T-helper 2 cell (primary cell): ENCODE measurements at places on chromosomes 16 and 17.

DNA sequence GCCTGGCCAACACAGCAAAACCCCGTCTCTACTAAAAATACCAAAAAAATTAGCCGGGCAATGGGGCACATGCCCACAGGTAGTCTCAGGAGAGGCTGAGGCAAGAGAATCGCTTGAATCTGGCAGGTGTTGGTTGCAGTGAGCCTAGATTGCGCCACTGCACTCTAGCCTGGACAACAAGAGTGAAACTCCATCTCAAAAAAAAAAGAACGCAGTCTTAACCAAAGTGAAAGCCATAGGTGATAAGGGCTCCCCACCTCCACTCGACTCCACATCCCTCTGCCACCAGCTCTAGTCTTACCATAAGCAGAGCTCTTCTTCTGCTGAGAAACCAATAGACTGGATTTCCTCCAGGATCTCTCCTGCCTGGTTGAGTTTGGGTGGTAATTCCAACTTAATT is 266.0 kb downstream of the PHKB start:
- no peak for DNase-seq

- DNase-seq = no peak
Observed at GRCh38 chr17:36726199-36726598, 124.8 kb downstream of the MRM1 start.

DNA sequence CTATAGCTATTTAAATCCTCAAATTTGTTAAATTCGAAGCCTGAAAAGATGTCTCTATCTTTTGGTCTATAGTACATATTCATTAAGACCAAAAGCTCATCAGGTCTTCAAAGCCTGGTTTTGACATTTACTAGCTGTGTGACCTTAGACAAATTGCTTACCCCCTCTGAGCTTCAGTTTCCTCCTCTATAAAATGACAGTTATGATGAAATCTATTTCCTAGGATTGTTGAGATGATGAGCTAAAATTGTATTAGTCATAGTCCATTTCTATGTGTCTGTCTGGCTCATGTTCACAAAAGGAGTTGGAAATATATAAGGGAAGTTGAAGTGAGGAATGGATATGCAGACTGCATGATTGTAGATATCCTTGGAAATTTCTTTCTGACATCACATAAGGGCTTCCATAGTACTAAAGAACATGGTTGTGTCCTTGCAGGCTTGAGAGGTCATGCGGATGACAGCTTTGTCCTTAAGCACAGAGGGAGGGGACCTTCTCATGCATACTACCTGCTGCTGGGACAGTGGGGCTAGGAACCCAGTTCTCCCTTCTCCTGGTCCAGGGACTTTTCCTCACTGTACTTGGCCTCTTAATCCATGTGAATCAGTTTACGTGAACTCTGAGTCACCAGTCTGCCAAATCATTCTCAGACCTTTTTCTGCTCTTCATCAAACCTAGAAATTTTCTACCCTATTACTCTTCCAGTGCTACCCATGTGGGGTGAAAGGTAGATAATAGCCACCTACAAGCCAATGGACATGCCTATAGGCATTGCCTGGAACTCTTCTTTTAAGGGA is 487.5 kb upstream of the SALL1 start:
- no peak for DNase-seq

DNA sequence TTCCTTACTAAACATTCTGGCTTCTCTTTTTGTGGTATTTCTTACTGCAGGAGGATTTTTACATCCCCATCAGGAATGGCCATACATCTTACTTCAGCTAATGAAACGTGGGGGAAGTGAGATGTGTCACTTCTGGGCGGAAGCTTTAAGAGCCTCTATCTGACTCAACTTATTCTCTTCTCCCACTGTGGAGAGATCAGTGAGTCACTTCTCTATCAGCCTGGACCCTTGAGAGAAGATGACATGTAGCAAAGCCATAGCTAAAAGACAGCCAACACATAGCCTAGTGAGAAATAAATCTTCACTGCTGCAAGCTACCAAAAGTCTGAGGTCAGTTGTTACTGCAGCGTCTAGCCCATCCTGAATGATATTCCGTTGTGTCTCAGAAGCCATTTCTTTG is 1066.7 kb upstream of the RBFOX1 start:
- DNase-seq = no peak

DNA sequence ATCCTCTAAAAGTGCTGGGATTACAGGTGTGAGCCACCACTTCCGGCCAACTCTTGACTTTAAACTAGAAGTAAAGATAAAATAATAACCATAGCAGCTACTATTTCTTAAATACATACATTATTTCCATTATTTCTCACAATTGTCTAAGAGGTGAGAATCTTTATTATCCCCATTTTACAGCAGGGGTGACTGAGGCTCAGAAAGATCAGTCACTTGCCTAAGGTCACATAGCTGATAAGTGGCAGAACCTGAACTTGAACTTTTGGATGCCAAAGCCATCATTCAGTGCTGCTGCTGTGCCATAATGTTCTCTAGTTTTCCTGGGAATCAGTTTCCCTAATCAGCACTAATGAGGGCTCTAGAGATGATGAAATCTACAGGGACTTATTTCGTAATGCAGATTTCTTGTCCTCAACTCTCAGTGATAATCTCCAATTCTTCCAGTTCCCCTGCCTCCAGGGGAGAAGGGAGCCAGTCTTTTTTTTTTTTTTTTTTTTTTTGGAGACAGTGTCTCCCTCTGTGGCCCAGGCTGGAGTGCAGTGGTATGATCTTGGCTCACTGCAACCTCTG is 25.2 kb upstream of the GPRC5B start:
- DNase-seq = no peak

GRCh38 chr16:19879241-19879792 is 5.3 kb downstream of the GPRC5B start:
- peak; percentile 9 for DNase-seq

GRCh38 chr17:45940826-45941225 is 46.5 kb downstream of the MAPT start:
- no peak for DNase-seq

GRCh38 chr16:86768228-86768791 is 190.0 kb downstream of the FOXL1 start:
- DNase-seq = no peak

GRCh38 chr17:47427985-47428384 is 102.9 kb upstream of the NPEPPS start:
- DNase-seq = no peak

GRCh38 chr17:72219824-72220493 is 99.1 kb downstream of the SOX9 start:
- DNase-seq = no peak

DNA sequence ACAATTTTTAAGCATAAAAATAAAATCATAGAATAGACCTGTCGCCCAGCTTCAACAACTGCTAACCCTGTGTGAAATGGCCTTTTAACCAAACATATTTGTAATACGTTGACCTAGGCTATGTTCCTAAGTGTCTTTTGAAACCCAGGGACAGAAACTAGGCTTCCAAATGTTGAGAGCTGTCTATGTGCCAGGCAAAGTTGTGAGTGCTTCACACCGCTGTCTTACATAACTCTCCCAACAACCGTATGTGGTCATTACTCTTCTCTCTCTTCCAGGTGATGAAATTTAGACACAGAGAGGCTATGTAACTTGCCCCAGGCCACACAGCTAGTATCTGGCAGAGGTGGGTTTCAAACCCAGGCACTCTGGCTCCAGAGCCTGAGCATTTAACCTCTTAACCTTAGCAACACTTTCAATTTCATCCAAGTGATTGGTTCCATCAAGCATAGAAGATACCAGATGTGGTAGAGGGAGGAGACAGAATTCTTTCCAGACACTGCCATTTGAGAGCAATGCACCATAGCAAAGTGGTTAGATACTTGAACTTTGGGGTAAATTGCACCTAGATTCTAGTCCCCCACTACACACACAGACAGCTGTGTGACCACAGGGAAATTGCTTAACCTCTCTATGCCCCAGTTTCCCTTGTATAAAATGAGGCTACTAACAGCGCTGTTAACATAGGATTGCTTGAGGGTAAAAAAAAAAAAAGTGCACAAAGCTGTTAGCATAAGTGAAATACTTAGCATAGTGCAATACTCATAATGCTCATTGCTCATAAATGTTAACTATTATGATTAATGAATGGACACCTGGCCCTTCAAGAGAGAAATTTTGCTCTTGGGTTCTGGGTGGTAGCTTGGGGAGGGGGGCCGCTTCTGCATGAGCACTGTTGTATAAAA is 160.6 kb downstream of the IRX3 start:
- DNase-seq = no peak

GRCh38 chr16:56729735-56730662 is at the start of gene NUP93:
TSS of gene NUP93 (plus strand) at chr16:56730129. CDS start at chr16:56748248, 18,119 bp downstream.
- peak; percentile 95 for DNase-seq

DNA sequence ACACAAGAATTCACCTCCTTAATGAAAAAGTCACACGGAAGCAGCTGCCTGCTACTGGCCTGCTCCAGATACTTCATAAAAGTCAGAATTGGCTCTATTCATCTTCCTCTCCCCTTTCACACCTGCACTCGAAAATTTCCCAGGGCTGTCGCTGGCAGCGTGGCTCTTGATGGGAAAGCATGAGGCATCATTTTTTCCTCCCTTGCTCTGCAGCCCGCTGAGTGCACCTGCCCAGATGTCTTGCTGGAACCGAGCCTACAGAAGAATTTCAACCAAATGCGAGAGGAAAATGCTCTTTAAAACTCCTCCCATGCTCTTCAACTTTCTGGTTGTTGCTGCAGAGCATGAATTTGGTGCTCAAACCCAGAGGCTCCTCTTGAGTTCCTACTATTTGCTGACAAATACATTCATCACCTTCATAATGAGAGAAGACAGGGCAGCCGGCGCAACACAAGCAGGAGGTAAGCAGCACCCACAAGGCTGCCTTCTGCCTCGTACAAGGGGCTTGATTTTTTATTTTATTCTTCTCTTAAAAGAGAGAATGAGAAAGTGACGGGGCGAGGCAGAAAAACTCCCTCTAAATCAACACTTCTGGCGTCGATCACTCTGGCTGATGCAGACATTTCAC is 146.8 kb downstream of the ZFHX3 start:
- DNase-seq = no peak

DNA sequence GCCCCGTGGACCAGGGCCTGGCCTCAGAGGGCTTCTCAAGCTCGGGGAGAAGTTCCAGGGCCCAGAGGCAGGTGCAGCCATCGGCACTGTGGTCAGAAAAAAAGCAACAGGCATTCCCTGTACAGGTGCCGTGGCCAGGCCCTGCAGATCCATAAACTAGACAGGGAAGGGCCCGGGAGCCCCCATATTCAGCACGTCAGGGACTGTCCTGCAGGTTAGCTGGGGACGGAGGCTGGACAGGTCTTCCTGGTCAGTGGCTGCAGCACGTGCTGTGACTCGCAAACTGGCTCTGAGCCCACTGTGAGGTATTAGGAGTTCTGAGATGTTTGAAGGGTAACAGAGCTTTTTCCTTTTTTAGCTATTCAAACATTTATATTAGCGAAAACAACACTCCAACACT is 15.0 kb upstream of the C16orf95 start:
- no peak for DNase-seq

DNA sequence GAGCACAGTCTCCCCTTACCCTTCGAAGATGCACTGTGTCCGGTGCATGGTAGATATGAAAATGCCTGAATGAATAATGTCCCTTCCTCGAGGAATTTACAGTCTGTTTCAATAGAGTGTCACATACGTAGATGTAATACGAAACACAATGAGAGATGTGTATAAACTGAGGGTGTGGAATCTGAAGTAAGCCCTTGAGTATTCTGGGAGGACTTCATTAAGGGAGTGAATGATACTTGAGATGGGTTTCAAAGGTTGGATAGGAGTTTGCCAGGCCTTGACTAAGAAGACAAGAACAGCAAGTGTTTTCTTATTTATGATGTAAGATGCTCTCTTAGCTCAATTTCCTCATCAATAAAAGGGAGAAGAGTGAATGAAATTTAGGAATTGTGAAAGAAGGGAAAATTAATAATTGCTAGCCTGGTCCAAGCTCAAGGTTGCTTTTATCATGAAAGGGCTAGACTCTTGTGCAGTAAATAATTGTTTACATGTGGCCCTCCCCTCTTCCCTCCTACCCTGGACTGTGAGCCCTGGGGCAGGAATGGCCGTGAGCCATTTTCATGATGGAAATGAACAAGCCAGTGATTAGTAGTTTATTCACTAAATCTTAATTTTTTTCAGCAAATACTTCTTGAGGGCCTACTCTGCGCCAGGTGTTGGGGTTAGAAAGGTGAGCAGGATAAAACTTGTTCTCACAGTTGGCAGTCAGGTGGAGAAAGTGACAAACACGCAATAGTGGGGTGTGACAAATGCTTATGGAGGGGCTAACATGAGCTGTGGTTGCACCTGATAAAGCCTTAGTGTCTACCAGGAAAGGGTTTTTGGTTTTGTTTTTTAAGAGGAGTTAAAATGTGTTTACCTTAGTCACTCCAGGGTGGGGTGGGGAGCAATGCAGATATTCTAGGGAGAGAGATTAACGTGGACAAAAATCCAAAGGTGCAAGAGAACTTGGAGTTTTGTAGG is 1.6 kb downstream of the KIF22 start:
- no peak for DNase-seq

- DNase-seq = no peak
Observed at GRCh38 chr17:1533661-1534325, 17.4 kb upstream of the INPP5K start.

DNA sequence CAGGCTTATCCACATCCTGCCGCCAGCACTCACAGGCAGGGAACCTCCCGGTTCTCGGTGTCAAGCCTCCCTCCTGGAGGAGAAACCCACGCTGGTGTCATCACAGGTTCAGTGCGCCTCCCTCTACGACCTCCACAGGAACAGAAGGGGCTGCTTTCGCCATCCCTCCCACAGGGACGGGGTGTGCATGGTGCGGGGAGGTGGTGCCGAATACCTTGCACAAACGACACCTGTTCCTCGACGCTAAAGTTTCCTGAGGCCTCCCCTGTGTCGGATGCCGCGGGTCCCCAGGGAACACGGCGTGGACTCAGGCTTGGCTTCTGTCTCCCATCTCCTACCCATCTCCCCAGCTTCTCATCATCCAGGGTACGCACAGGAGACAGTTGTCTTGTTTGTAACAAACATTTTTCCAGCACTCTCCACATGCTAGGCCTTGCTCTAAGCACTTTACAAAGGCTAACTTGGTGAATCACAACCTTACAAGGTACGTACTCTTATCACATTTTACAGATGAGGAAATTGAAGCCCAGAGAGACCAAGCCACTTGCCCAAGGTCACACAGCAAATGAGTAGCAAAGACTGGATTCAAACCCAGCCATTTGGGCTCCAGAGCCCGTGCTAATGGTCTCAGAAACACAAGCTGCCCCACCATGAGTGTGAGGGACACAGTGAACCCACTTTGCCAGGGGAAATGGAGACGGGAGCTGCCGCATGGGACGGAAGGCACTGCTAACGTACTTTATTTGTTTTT is 271.6 kb downstream of the C16orf95 start:
- no peak for DNase-seq

GRCh38 chr17:1431631-1432104 is 24.4 kb downstream of the CRK start:
- no peak for DNase-seq
